Naive B cell (primary cell): ENCODE measurements at places on chromosomes 5 and 9. TPM values are rescaled to one million over a fixed set of nuclear protein-coding genes. Genes with fewer than 3 reads are reported as not detected.

Gene GPX3
- polyA plus RNA-seq: 1.8 TPM

Gene GHR
- polyA plus RNA-seq: not detected

DNA sequence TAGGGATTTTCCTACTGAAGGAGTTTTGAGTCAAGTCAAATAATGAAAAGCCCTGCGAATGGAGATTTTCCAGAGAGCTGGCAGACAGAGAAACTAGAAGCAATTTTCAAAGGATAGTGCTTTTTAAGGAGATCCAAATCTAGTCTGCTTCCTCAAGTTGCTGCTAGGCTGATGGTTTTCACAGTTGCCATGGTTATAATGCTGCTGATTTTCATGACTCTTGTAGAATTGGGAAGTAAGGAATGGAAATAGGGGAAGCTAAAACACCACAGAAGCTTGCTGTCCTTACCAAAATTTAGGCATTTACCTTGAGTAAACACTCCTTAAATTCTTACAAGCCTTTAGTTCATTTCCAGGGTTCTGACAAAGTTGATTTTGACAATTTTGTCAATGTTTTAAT is 30.1 kb upstream of the HAPLN1 start:
- H3K27ac ChIP-seq: no peak overlapping the region
- no peak overlapping the region for H3K4me3 ChIP-seq
- H3K4me1 ChIP-seq: no peaks in the 10 kb centered on the region
- peaks cover 7% of the 10 kb centered on the region for H3K36me3 ChIP-seq

Gene SERF1A
- polyA plus RNA-seq: 2.1 TPM

- DNase-seq: no peak
- H3K4me1 ChIP-seq: peaks cover 40% of the 10 kb centered on the region
- peak overlapping the region; percentile 20 for H3K4me3 ChIP-seq
- no peaks in the 10 kb centered on the region for H3K27me3 ChIP-seq
- H3K27ac ChIP-seq: peak overlapping the region; percentile 83
- peaks cover 50% of the 10 kb centered on the region for H3K36me3 ChIP-seq
These were observed 169.3 kb downstream of the PAX5 start for GRCh38 chr9:36864491-36865410.

DNA sequence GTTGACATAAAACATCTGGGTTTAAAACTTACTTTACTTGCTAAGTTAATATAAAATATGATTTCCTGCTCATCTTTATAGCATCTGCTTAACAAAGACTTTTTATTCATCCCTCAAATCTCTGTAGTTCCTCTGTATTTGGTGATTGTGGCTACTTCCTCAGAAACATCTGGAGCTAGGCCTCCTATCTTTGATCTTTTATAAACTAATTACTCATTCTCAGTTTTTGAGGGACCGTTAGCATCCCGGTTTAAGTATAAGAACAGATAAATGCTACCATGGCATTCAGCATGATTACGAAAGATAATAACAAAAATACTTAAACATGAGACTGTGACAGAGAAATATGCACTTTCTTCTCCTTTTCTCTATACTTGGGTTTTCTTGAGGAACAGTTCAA is 85.3 kb downstream of the SLC38A9 start:
- DNase-seq: no peak
- peaks cover 26% of the 10 kb centered on the region for H3K36me3 ChIP-seq
- no peaks in the 10 kb centered on the region for H3K27me3 ChIP-seq
- no peak overlapping the region for H3K27ac ChIP-seq
- H3K4me1 ChIP-seq: no peaks in the 10 kb centered on the region
- H3K4me3 ChIP-seq: no peak overlapping the region

Gene SLC4A9
- not detected for polyA plus RNA-seq

- no peak overlapping the region for H3K27ac ChIP-seq
- DNase-seq: no peak
These were observed 746.7 kb upstream of the FAM174A start for GRCh38 chr5:99788482-99788881.

- no peak overlapping the region for H3K4me3 ChIP-seq
- peaks cover 36% of the 10 kb centered on the region for H3K27me3 ChIP-seq
These were observed 130.0 kb downstream of the LIFR start for GRCh38 chr5:38426490-38426889.
